Hematopoietic multipotent progenitor cell treated with erythropoietin and hydrocortisone succinate and interleukin-3 and kit ligand, for 15 days (in vitro differentiated cells): ENCODE measurements at places on chromosomes 13 and 19.

- peak; percentile 28 for DNase-seq
These were observed 22.3 kb upstream of the ZBTB7A start for GRCh38 chr19:4088975-4089374.

DNA sequence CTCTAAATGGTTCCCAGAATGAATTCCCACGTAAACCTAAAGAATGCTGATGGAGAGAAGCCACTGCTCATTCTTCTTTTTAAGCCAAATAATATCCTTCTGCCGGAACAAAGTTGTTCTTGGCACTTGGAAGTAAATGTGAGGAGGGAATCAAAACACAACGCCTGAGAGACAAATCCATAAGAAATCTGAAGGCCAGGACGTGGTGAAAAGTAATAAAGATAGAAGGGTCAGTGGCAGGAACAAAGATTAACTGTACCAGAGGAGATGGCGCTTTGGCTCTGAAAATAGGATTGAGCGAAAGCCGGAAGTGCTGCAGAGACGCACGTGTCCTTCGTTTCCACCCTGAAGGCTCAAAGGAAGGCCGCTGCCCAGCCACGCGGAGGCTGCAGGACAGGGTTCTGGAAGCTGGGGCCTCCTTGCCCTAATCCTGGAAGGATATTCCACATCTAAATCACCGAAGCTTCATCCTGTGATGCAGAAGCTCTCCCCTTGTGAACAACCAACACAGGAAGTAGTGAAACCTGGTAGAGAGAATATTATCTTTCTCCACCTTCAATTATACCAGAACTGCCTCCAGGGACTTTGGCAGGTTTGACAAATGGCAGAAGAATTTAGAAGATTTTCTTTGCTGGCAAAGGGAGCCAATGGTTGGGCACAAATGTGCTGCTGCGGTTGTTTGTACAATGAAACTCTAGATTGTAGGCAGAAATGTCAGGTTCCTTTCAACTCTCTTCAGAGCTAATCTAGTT is 214.6 kb upstream of the SERP2 start:
- DNase-seq, result no peak

DNA sequence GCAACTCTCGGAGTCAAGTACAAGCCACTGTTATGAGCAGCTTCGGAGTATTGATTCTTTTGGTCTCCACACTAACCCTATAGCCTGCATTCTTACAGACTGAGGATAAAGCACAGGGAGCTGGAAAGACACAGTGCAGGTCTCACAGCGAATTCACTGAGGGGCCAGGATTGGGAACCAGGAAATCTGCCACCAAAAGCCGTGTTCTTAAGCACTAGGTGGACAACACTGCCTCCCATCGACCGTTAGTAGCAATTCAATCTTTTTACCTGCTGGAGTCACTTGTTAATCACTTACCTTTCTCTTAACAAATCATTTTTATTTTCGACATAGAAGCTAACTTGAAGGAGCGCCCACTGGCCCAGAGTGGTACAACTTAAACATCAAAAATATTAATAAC is 6.3 kb downstream of the PMIS2 start:
- DNase-seq, result peak; percentile 18

DNA sequence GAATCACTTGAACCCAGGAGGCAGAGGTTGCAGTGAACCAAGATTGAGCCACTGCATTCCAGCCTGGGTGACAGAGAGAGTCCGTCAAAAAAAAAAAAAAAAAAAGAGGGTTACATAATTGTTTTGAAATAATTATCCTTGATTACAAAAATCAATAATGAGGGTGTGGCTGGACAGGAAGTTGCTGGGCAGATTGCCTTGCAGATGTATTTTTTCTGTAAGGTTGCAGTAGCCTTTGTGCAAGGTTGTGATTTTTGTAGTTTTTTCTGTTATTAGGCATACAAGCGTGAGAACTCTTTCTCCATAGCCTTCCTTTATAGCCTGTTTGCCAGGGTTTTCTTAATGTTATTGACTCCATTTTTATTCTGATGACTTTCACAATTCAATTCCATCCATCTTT is 40.7 kb upstream of the SIN3B start:
- DNase-seq, result no peak

GRCh38 chr19:44905437-44906160 is at the start of gene APOE:
APOE (plus strand) TSS chr19:44905796; CDS start chr19:44906625, 829 bp downstream.
- no peak for DNase-seq

DNA sequence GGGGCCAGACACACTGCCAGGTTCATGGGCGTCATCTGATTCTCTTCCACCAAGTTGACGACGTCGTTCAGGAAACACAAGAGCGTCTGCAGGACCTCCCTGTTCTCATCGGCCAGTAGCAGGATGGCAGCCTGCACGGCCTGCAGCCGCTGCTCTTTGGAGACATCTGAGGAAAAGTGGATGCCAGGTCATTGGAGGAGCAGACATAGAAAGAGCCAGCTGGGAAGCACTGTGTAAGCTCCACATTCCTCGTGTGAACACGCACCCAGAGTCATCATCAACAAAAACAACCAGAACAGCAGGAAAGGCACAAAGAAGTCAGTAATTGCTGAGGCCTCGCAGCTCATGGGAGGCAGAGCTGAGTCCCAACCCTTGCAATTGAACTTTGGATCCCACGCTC is 96.5 kb downstream of the KL start:
- no peak for DNase-seq

- no peak for DNase-seq
These were observed 10.6 kb upstream of the ADGRE1 start for GRCh38 chr19:6876748-6877147.
